ENCODE measurements at places on chromosomes 1 and 21.
A peak's percentile ranks its signal among the peaks of the same experiment; 100 is the strongest.

DNA sequence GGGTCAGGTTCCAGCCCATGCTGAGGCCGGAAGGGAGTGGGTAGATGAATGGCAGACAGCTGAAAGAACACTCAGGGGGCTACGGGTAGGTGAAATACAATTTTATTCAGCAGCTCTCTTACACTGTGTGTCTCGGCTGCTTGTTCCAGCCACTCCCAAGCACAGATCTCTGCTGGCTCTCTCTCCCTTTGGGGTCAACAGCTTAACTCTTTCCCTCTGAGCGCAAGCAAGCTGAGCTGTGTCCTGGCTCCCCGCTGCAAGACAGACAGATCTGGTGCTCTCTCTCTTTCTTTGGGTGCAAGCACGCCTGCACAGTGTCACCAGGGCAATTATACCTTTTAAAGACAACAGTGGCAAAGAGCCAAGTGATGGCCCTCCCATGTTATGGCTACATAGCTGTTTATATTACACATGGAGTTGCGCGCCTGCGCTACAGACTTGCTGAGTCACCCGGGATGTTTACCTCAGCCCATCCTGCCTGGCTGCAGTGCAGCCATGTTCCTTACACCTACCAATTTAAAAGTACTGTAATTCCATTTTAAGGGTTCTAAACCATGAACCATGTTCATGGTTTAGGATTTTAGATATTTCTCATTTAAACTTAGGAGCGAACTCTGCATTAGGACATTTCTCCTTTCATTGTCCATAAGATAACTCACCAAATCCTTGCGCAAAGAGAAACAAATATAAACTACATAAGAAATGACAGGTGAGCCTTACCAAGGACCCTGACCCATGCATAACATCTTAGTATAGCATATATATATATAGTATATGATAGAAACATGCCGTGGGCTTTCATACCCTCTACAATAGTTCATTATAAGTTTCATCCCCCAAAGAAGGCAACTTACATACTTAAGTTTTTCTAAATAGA is 396.5 kb downstream of the SMYD3 start:
- peak; percentile 92 for DNase-seq

DNA sequence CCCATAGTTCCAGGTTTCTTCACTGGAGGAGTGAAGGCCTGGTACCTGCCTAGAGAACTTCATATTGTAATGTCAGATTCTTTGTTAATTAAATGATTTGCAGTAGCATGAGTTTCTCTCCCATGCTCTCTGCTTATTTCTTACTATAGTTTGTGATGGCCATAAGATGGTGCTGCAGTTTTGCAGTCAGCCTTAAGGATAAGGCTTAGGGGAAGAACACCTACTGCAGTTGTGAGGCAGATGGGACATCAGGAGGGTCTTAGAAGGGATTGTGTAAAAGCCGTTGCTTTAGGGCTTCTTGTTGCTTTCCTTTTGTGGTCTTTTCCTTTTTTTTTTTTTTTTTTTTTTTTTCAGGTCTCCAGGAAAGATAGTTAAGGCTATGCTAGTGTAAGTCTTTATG is 61.8 kb downstream of the MACF1 start:
- DNase-seq = no peak

- DNase-seq = no peak
These were observed 40.7 kb downstream of the KCNAB2 start for GRCh38 chr1:6086358-6086757.

GRCh38 chr21:14366998-14367397 is 15.9 kb downstream of the HSPA13 start:
- DNase-seq = no peak

GRCh38 chr1:229241390-229241789 is 29.5 kb upstream of the RAB4A start:
- DNase-seq = no peak

DNA sequence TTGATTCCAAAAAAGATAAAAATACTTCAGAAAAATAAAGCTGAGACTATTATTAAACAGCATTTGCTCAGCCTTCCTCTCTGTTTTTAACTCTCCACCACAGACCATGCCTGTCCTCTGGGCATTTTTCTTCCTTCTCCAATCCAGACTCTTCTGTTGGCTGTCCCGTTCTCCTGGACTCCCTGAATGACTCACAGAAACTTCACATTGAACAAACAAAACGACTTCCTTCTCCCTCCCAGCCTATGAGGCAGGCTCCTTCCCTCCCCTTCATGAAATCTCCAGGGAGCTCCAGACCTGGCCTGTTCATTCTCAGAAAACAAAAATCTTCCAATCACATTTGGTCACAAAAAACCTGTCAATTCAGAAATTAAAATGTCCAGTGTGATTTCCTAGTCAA is 421.3 kb downstream of the NPHP4 start:
- no peak for DNase-seq

GRCh38 chr1:244815600-244816099 is 19.8 kb upstream of the COX20 start:
- no peak for DNase-seq

- peak; percentile 60 for DNase-seq
These were observed 52.7 kb downstream of the PKN2 start for GRCh38 chr1:88736633-88737248.

GRCh38 chr1:194809665-194810064 is 1623.3 kb upstream of the B3GALT2 start:
- no peak for DNase-seq

- DNase-seq = no peak
These were observed 45.2 kb downstream of the H3-3A start for GRCh38 chr1:226107471-226108460.

- no peak for DNase-seq
These were observed 57.1 kb upstream of the RWDD3 start for GRCh38 chr1:95176861-95177260.

- no peak for DNase-seq
These were observed 1.7 kb downstream of the GNB1 start for GRCh38 chr1:1889090-1889750.

- DNase-seq = no peak
These were observed 8.9 kb downstream of the KRTAP10-1 start for GRCh38 chr21:44530903-44531605.

DNA sequence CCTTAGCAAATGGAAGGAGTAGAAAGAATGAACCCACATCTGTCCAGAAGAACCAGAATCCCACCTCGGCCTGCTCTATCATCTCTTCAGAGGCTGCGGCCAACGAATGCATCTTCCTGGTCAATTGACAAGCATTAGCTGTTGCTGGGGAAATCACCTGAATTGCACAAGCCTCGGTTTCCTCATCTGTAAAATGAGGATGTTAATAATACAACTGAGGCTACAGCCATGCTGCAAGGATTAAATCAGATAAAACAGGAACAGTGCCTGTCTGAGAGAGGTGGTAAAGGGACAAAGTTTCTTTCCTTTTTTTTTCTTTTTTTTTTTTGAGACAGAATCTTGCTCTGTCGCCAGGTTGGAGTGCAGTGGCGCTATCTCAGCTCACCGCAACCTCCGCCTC is 99.8 kb downstream of the KIF14 start:
- DNase-seq = no peak

DNA sequence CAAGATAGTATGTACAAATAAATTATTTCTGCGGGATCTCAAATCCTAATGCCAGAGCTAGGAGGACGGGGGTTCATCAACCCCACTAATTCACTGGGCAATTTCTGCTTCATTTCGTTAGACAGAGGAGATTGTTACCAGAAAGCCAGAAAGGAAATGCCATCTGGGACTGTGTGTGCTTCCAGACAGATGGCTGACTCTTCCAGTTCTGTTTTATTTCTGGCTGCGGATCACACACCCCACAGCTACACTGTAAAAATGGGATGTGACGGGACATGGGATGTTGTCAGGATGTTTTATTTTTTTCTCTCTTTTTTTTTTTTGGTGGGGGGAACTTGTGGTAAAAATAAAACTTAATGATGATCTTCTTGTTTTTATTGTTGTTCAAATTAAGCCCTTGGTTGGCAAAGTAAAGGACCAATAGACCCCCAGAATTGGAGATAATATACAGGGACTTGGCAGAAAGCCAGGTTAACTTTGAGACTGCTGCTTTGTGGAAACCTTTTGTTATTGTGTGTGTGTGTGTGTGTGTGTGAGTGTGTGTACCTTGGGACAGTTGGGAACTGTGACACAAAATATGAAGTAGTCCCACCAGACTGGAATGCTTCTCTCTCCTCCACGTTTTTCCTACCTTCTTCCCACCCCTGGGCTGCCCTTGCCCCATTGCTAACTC is 114.5 kb downstream of the NUF2 start:
- no peak for DNase-seq

DNA sequence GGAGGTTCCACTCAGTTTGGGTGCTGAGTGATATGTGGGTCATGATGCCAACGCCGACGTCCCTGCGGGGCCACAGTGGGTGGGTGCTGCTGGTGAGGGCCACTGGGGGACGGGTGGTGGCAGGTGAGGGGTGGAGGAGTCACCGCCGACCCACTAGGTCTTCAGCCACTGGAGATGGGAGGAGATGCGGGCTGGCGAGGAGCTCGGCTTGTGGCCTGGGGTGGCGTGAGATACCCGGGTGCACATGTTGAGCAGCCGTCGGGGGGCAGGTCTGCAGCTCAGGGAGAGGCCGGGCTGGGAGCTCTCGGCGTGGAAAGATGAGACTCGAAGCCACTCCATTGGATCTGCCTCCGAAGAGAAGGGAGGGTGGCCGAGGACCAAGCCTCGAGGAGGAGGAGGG is 40.5 kb downstream of the FAAP20 start:
- DNase-seq = no peak

DNA sequence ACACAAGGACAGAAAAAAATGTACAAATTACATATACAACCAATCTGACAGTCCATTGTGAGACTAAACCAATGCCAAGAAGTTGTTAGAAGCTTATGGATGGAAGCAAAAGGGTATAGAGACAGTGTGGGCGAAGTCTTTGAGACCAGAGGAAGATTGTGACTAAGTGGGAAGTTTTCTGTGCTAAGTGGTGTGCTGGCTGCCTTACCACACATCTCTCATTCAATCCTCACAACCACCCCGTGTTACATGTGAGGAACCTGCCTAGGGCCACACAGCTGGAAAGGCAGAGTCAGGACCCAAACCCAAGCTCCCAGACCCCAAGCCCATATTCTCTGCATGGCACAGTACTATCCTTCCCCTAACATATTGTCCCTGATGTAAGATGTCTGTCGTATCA is 53.5 kb upstream of the DUSP10 start:
- DNase-seq = no peak

DNA sequence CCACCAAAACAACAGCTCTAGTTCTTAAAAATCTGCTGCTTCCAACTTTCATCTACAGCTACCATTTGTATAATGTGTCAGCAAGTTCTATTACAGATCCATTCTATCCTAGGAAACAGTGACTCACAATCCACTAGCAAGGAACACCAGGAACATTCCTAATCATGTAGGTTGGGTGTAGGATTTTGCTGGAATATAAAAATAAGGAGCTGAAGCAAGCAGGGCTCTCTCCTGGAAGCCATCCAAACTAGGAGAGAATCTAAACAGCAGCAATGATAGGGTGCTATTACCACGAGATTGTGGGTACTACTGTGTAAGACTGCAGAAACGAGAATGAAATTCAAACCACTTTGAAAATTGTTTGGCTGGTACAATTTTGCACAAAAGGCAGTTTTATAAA is 135.0 kb downstream of the PTPN14 start:
- peak; percentile 80 for DNase-seq

GRCh38 chr1:214429951-214430770 is 121.2 kb downstream of the PTPN14 start:
- no peak for DNase-seq

DNA sequence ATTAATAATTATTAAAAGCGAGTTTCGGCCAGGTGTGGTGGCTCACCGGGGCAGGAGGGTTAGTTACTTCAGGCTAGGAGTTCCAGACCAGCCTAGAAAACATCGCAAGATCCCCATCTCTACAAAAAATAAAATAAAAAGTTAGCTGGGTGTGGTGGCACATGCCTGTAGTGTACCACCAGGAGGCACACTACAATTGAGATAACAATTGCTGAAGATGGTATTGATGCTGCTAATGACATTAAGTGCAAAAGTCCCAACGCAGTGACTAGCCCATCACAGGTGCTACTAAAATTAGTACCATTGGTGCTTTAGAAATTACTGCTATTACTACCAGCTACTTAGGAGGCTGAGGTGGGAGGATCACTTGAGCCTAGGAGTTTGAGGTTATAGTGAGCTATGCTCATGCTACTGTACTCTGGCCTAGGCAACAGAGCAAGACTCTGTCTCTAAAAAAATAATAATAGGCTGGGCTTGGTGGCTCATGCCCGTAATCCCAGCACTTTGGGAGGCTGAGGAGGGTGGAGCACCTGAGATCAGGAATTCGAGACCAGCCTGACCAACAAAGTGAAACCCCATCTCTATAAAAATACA is 156.6 kb downstream of the GREM2 start:
- peak; percentile 34 for DNase-seq

- no peak for DNase-seq
These were observed 4.9 kb downstream of the MOB3C start for GRCh38 chr1:46611691-46612221.

GRCh38 chr1:10601342-10602070 is 126.8 kb downstream of the PEX14 start:
- DNase-seq = no peak

DNA sequence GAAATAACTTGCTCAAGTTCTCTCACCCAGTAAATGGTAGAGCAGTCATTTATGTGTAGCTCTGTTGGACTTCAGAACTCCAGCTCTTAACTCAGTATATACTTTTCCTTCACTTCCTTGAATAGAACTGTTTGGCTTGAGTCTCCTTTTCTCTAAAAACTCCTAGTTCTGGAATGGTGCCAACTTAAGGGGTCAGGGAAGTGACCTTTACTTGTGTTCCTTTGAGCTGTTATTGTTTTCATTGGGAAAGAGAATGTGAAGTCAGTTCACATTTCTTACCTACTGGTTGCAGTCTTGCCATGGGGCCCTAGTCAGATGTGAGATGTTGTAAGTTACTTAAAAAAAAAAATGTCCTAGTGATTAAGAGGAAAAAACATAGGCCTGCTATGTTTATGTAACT is 77.0 kb upstream of the MACF1 start:
- peak; percentile 95 for DNase-seq

- no peak for DNase-seq
These were observed 174.9 kb downstream of the DPYD start for GRCh38 chr1:97745912-97746311.

Data from lung microvascular endothelial cell (primary cell).